ENCODE measurements at places on chromosomes 6 and 20. TPM values are rescaled to one million over a fixed set of nuclear protein-coding genes. Genes with fewer than 3 reads are reported as not detected.
A peak's percentile ranks its signal among the peaks of the same experiment; 100 is the strongest.

Gene FGD2
- not detected for polyA plus RNA-seq

Gene HAO1
- polyA plus RNA-seq = not detected

Gene EPHA7
- 0.03 TPM for polyA plus RNA-seq

Gene MAPK14
- polyA plus RNA-seq = 55.9 TPM

Gene IL17F
- not detected for polyA plus RNA-seq

Gene LY6G6F
- not detected for polyA plus RNA-seq

Gene DPPA5
- not detected for polyA plus RNA-seq

DNA sequence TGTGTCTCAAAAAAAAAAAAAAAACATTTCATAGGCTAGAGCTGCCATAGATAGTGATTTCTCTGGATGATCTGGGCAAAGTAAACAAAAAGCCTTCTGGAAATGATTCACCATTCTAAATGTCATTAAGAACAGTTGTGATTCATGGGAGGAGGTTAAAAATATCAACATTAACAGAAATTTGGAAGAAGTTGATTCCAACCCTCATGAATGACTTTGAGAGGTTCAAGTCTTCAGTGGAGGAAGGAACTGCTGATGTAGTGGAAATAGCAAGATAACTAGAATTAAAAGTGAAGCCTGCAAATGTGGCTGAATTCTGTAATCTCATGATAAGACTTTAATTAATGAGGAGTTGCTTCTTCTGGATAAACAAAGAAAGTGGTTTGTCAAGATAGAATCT lies 26.8 kb upstream of the MMP24 start:
- H3K27me3 ChIP-seq = no peaks in the 10 kb centered on the region
- H3K4me1 ChIP-seq = no peaks in the 10 kb centered on the region
- no peak overlapping the region for H3K27ac ChIP-seq
- no peak overlapping the region for H3K4me3 ChIP-seq

- H3K4me1 ChIP-seq = peaks cover 10% of the 10 kb centered on the region
- no peak for DNase-seq
- H3K27ac ChIP-seq = no peak overlapping the region
These were observed 5.8 kb upstream of the SDCBP2 start for GRCh38 chr20:1334761-1335160.

- H3K27me3 ChIP-seq = peaks cover 51% of the 10 kb centered on the region
- H3K36me3 ChIP-seq = no peaks in the 10 kb centered on the region
- H3K4me3 ChIP-seq = peak within 1 kb of the TSS; percentile 52
These were observed at the start of gene DLL1 for GRCh38 chr6:170290296-170291128. Gene DLL1, minus strand, starts transcription at chr6:170291078. Its CDS starts 939 bp downstream, at chr6:170290139.

DNA sequence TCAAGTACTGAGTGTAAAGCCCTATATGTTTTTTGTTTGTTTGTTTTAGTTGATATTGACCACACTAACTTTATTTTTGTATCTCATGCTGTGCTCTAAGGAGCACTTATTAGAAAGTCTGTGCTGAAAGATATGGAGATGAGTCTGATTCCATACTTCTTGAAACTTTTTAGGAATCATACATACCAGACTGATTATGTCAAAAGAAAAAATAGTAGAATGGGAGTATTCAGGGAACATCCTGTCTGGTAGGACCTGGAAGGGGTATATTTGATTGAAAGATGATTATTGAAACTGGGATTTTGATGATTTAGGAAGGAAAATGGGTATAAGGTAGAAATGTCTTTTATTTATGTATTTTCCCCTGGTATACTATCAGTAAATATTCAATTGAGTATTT lies 111.4 kb downstream of the QKI start:
- DNase-seq = no peak
- no peak overlapping the region for H3K27ac ChIP-seq
- H3K36me3 ChIP-seq = no peaks in the 10 kb centered on the region

GRCh38 chr6:54747955-54748354 lies 98.6 kb upstream of the FAM83B start:
- DNase-seq = no peak
- no peaks in the 10 kb centered on the region for H3K27me3 ChIP-seq
- no peak overlapping the region for H3K4me3 ChIP-seq
- no peaks in the 10 kb centered on the region for H3K36me3 ChIP-seq
- H3K27ac ChIP-seq = no peak overlapping the region

DNA sequence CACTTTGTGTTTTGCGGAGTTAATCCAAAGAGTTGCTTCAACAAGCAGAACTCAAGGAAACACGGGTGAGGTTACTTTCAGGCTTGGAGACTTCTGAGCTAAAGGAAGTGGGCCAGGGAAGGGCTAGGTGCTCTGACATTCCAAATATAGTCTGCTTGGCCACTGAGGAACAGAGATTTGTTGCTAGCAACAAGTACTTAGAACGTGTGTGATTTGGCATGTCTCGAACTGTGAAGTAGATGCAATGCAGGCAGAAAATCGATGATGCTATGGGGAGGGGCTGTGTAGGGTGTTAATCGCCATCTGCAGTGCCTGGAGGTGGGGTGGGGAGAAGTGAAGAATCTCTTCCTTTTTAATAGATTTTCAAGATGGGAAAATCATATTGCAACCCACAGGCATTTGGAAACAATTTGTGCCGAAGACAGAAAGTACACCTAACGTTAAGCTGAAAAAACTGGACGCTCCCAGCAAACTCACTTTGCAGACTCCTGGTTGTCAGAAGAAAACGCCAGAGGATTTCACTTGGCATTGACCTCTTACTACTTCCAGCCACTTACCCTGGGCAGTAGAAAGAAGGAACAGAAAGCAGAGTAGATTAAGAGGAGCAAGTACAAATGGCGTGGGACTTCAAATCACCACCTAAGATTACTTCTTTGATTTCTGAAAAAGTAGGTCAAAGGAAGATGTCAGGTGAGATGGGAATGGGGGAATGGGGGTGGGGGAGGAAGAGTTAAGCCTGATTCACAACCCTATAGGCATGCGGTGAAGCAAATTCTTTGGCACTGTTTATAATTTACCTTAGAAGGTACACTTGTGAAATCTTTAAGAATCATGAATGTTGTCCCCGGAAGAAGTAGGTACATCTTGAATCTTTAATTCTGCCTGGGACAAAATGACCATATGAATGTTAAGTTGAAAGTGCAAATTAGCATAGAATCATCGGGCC lies 314.1 kb downstream of the CD83 start:
- H3K36me3 ChIP-seq = no peaks in the 10 kb centered on the region
- H3K27me3 ChIP-seq = no peaks in the 10 kb centered on the region
- no peak for DNase-seq
- H3K27ac ChIP-seq = no peak overlapping the region
- H3K4me1 ChIP-seq = no peaks in the 10 kb centered on the region
- no peak overlapping the region for H3K4me3 ChIP-seq

DNA sequence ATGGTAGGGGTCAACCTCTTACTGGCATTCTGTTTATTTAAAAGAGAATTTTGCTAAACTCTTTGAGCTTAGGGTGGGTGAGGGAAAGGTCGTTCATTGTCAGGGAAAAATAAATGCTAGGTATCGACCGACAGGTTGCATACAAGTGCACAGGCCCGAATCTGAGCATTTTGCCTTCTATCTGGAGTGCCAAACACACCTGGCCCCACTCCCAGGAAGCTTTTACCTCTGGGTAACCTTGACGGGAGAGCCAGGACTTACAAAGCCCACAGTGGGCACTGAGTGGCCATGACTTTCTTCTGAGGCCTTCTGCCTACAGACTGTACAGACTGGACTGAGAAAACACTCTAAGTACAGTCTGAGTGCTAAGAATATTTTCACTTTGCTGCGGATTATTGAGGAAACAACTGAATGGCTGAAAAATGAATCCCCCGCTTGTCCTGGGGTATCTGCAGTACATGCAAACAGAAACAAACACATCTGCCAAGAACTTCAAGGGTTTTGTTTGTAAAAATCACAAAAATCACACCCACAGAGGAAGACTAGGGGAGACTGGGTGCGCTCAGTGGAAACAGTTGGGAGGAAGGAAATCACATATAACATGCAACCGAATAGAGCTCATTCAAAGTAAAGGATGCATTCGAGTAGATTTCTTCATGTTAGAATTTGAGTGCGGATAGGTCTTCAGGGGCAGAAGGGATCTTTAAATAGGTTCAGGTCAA lies 152.8 kb downstream of the NFATC2 start:
- peaks cover 2% of the 10 kb centered on the region for H3K4me1 ChIP-seq
- H3K36me3 ChIP-seq = no peaks in the 10 kb centered on the region
- no peak overlapping the region for H3K27ac ChIP-seq
- DNase-seq = no peak

- H3K27me3 ChIP-seq = no peaks in the 10 kb centered on the region
- H3K4me1 ChIP-seq = peaks cover 11% of the 10 kb centered on the region
These were observed 449 bp downstream of the PFDN6 start for GRCh38 chr6:33289784-33290315.

DNA sequence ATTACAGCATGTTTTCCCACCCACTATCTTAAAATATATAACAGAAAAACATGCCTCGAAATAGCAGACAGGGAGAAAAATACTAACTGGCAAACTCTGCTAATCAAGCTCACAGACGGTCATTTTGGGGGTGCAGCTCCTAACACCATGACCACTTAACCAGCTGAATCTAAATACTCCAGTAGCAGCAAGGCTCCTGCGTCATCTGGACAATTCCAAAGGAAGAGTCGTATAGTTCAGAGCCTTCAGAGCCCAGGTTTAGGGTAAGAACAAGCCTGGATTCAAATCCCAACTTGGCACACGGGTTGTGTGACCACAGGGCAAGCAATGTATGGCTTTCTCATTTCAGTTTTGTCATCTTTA lies 81.3 kb upstream of the COL21A1 start:
- no peak overlapping the region for H3K27ac ChIP-seq
- no peak overlapping the region for H3K4me3 ChIP-seq
- H3K36me3 ChIP-seq = no peaks in the 10 kb centered on the region
- H3K4me1 ChIP-seq = peaks cover 9% of the 10 kb centered on the region
- DNase-seq = peak; percentile 22

DNA sequence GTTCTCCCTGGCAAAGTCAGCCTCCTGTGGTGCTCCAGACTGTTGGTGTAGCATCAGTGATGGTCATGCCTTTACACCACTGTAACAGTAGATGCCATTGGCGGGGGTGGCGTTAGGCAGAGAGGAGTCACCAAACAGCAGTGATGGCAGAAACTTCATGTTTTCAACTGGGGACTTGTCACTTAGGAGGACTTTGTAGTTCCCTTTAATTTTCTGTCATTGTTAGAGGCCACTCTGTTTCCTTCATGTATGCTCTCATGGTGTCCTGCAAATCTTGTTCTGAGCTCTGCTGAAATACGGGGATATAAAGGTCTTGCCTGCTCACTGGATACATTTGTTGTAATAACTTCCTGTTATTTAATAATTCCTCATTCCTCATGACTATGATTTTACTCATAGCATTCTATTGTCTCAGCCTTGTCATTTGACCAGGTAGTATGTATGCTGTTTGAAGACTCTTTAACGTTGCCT lies 4.6 kb downstream of the MAP3K4 start:
- no peaks in the 10 kb centered on the region for H3K27me3 ChIP-seq
- no peak overlapping the region for H3K4me3 ChIP-seq
- no peak overlapping the region for H3K27ac ChIP-seq

DNA sequence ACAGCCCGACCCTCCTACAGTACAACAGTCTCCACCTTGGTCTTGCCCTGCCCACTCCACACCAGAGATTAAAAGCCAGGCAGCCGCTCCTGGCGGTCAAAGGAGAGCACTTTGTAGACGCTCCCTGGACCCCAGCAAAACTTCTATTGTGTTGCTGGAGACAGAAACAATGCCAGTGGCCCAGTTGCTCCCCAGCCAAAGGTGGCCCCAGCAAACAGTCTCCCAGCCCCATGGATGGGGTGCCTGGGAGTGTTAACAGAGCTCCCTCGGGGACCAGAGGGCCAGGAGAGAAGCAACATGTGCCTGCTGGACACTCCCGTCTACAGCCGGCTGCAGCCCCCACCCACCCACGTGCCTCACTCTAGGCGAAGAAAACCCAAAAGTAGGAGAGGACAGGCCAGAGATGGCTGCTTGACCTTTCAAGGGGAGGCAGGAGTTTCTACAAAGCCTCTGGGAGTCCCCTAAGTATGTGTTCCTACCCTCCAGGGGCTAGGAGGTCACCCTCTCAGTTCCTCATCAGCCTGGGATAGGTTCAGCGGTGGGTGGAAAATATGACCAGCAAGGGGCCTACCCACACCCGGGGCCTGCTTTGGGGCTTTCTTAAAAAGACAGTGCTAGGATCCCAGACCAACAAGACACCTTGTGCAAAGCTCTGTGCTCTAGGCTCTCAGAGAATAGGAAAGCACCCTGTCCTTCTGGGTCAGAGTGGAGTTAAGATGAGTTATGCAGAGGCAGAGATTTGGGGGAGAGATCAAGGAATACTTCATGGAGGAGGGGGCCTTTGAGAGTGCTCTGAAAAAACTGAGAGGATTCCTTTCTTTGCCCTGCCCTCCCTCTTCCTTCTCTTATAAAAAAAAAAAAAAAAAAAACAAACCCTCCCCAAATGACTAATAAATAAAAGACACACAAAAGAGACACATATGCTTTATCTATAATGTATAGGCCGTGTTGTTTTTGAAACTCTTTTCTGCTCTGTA lies 19.0 kb upstream of the PREX1 start:
- no peak overlapping the region for H3K27ac ChIP-seq
- no peaks in the 10 kb centered on the region for H3K36me3 ChIP-seq
- H3K4me3 ChIP-seq = no peak overlapping the region
- DNase-seq = peak; percentile 25
- no peaks in the 10 kb centered on the region for H3K27me3 ChIP-seq

- DNase-seq = no peak
- H3K4me1 ChIP-seq = no peaks in the 10 kb centered on the region
- no peaks in the 10 kb centered on the region for H3K27me3 ChIP-seq
- no peak overlapping the region for H3K27ac ChIP-seq
- H3K36me3 ChIP-seq = no peaks in the 10 kb centered on the region
- H3K4me3 ChIP-seq = no peak overlapping the region
These were observed 628.2 kb downstream of the CDH26 start for GRCh38 chr20:60586269-60587050.

DNA sequence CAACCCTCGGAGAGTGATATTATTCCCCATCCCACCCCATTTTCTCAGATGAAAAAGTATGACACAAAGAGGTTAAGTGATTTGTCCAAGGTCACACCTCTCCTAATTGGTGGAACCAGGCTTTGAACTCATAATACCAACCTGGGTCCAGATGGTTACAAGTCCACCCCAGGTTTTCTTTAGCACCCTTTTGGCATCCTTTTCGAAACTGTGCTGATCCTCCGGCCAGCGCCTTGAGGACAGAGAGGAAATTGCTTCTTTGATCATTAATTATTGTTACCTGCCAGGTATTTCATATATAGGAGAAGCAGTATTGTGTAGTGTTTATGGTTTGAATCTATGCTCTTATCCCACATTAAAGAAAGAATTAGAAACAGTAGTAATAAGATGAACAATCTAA lies 29.3 kb upstream of the PDYN start:
- no peaks in the 10 kb centered on the region for H3K4me1 ChIP-seq
- H3K36me3 ChIP-seq = no peaks in the 10 kb centered on the region
- no peak overlapping the region for H3K4me3 ChIP-seq
- H3K27ac ChIP-seq = no peak overlapping the region

- H3K4me1 ChIP-seq = no peaks in the 10 kb centered on the region
- H3K4me3 ChIP-seq = peak overlapping the region; percentile 66
- peaks cover 27% of the 10 kb centered on the region for H3K36me3 ChIP-seq
- H3K27me3 ChIP-seq = no peaks in the 10 kb centered on the region
These were observed 598 bp downstream of the OGFR start for GRCh38 chr20:62805155-62805710.

DNA sequence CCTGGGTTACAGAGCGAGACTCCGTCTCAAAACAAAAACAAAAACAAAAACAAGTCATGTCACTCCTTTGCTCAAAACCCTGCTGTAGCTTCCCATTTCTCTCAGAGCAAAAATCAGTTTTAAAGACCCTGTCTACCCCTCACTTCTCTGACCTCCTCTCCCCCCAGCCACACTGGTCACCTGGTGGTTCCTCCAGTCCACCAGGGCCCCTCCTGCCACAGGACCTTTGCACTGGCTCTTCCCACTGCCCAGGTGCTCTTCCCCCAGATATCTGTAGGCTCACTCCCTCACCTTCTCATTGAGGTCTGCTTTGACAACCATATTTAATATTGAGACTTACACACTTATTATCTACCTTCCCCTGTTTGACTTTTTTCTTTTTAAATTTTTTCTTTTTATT lies 4.9 kb upstream of the TEAD3 start:
- no peak for DNase-seq
- peaks cover 4% of the 10 kb centered on the region for H3K4me1 ChIP-seq
- H3K4me3 ChIP-seq = no peak overlapping the region
- H3K27ac ChIP-seq = no peak overlapping the region

All from fibroblast of lung (primary cell).